Aorta (tissue), 5 donors: ENCODE measurements at places on chromosomes 12 and 14. TPM values are rescaled to one million over a fixed set of nuclear protein-coding genes. Genes with fewer than 3 reads are reported as not detected.

DNA sequence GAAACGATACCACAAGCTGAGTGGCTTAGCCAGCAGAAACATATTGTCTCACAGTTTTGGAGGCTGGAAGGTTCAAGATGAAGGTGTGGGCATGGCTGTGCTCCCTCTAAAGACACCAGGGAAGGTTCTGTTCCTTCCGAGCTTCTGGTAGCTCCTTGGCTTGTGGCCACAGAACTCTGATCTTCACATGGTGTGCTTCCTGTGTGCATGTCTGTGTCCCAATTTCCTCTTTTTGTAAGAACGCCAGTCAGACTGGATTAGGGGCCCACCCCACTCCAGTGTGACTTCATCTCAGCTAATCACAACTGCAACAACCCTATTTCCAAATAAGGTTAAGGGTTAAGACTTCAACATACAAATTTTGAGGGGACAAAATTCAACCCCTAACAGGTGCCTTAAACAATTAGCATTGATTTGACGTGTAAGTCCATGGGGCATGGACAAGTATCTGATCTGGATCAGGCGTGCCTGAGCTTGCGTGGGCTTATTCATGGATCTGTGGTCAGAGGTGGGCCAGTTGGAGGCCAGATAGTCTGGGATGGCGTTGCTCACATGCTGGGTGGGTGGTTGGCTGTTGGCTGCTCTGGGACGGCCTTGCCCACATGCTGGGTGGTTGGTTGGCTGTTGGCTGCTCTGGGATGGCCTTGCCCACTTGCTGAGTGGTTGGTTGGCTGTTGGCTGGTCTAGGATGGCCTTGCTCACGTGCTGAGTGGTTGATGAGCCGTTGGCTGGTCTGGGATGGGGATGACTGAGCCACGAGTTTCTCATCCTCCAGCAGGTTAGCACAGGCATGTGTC, 88.5 kb downstream of the LGMN start:
- DNase-seq = peak; percentile 83
- no peaks in the 10 kb centered on the region for H3K4me1 ChIP-seq
- no peaks in the 10 kb centered on the region for H3K27me3 ChIP-seq

DNA sequence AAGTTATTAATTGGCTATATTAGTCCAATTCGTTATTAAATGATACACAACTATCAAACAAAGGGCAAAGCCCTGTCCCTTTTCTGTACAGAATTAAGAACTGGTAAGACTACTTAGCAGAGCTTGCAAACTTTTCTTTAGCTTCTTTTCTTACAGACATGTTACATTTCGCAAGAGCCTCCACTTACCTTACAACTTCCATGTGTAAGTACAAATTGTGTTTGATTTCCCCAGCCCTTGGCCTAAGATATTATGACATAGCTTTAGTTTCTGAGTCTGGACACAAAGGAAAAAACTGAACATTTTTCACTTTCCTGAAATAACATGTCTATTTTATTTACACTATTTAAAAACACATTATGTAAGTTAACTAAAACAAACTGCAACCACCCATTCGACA, 1.7 kb downstream of the ATF7 start:
- H3K36me3 ChIP-seq = no peaks in the 10 kb centered on the region
- H3K4me3 ChIP-seq = peak overlapping the region; percentile 90
- DNase-seq = no peak

GRCh38 chr12:66288121-66288520, 14.2 kb upstream of the HELB start:
- no peak for DNase-seq
- H3K27ac ChIP-seq = no peak overlapping the region
- no peaks in the 10 kb centered on the region for H3K36me3 ChIP-seq
- no peaks in the 10 kb centered on the region for H3K27me3 ChIP-seq

- H3K27ac ChIP-seq = no peak overlapping the region
- H3K27me3 ChIP-seq = peaks cover 5% of the 10 kb centered on the region
- H3K4me1 ChIP-seq = no peaks in the 10 kb centered on the region
- peak; percentile 57 for DNase-seq
Observed at GRCh38 chr14:97458661-97459579, 661.7 kb downstream of the VRK1 start.

DNA sequence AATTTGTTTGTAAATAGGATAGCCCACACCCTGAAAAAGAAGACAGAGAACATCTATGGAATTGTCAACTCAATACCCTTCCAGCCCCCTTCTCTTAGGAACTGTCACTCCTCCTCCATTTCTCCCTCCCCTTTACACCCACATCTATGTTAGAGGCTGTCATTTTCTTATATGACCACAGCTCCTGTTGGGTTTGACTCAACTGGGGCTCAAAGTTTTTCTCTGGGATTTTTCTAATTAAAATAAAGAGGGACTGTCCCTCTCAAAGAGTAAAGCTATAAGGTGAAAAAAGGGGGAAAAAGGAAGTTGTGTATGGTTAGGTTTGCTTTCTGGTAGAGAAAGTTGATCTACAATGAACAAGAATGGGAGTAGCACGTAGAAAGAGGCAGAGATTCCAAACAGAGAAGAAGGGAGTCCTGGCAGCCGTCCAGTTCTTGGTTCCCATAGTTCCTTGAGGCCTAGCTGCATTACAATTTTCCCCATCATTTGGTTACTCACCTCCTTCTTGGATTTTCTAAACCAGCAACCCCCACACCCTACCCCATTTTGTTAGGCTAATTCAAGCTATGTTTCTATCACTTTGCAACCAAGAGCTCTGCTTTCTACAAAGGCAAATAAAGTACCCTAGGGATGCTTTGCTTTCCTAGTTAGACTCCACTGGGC, 44.3 kb upstream of the STK38L start:
- H3K4me3 ChIP-seq = no peak overlapping the region
- no peaks in the 10 kb centered on the region for H3K27me3 ChIP-seq
- DNase-seq = peak; percentile 72
- peak overlapping the region; percentile 58 for H3K27ac ChIP-seq

- no peak overlapping the region for H3K4me3 ChIP-seq
- H3K27ac ChIP-seq = no peak overlapping the region
- DNase-seq = no peak
- H3K27me3 ChIP-seq = no peaks in the 10 kb centered on the region
Observed at GRCh38 chr12:25985316-25986175, 27.1 kb downstream of the RASSF8 start.

GRCh38 chr14:39739796-39740195, 307.6 kb upstream of the FBXO33 start:
- H3K36me3 ChIP-seq = no peaks in the 10 kb centered on the region
- peak overlapping the region; percentile 16 for H3K27ac ChIP-seq
- no peaks in the 10 kb centered on the region for H3K27me3 ChIP-seq
- H3K4me3 ChIP-seq = no peak overlapping the region
- peaks cover 6% of the 10 kb centered on the region for H3K4me1 ChIP-seq
- DNase-seq = peak; percentile 77

GRCh38 chr12:105369014-105369413, 38.5 kb downstream of the C12orf75 start:
- no peak overlapping the region for H3K4me3 ChIP-seq
- H3K4me1 ChIP-seq = no peaks in the 10 kb centered on the region
- peaks cover 3% of the 10 kb centered on the region for H3K36me3 ChIP-seq
- H3K27me3 ChIP-seq = no peaks in the 10 kb centered on the region
- no peak overlapping the region for H3K27ac ChIP-seq
- DNase-seq = no peak

GRCh38 chr12:3551976-3552725, 61.1 kb downstream of the PRMT8 start:
- no peaks in the 10 kb centered on the region for H3K36me3 ChIP-seq
- no peaks in the 10 kb centered on the region for H3K27me3 ChIP-seq
- no peak overlapping the region for H3K27ac ChIP-seq
- no peaks in the 10 kb centered on the region for H3K4me1 ChIP-seq

GRCh38 chr12:34299802-34300193, 277.5 kb downstream of the ALG10 start:
- peak; percentile 51 for DNase-seq
- H3K36me3 ChIP-seq = no peaks in the 10 kb centered on the region
- no peak overlapping the region for H3K4me3 ChIP-seq
- no peaks in the 10 kb centered on the region for H3K27me3 ChIP-seq
- H3K4me1 ChIP-seq = no peaks in the 10 kb centered on the region
- H3K27ac ChIP-seq = no peak overlapping the region

DNA sequence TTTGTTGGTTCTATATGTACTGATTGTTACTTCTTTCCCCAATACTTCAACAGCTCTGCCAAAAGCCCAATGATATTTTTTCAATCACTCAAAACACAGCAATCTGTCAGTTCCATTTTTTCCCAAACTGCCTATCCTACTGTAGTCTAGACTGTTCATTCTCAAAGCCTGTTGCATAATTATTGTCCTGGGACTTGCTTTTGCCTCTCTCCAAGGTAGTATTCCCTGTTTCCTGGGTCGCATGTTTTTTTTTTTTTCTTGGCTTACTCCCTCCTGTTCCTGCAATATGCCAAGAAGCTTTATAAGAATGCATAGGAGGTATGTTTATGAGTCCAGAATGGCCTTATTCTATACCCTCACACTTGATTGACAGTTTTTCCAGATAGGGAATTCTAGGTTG, 19.9 kb upstream of the CCNT1 start:
- H3K36me3 ChIP-seq = no peaks in the 10 kb centered on the region
- H3K27ac ChIP-seq = no peak overlapping the region
- no peak overlapping the region for H3K4me3 ChIP-seq
- H3K4me1 ChIP-seq = no peaks in the 10 kb centered on the region
- no peaks in the 10 kb centered on the region for H3K27me3 ChIP-seq

- peak; percentile 62 for DNase-seq
- peak overlapping the region; percentile 68 for H3K27ac ChIP-seq
- no peak overlapping the region for H3K4me3 ChIP-seq
- no peaks in the 10 kb centered on the region for H3K36me3 ChIP-seq
Observed at GRCh38 chr12:124620606-124621295, 53.3 kb upstream of the NCOR2 start.

GRCh38 chr12:104793285-104793684, 164.8 kb downstream of the SLC41A2 start:
- DNase-seq = peak; percentile 67
- H3K27ac ChIP-seq = no peak overlapping the region
- H3K36me3 ChIP-seq = no peaks in the 10 kb centered on the region
- peaks cover 5% of the 10 kb centered on the region for H3K4me1 ChIP-seq
- no peak overlapping the region for H3K4me3 ChIP-seq

GRCh38 chr14:96246539-96246847, 9.5 kb upstream of the BDKRB1 start:
- no peak overlapping the region for H3K4me3 ChIP-seq
- no peaks in the 10 kb centered on the region for H3K4me1 ChIP-seq
- no peaks in the 10 kb centered on the region for H3K27me3 ChIP-seq

- no peak for DNase-seq
- H3K4me1 ChIP-seq = no peaks in the 10 kb centered on the region
- H3K4me3 ChIP-seq = no peak overlapping the region
- H3K27ac ChIP-seq = no peak overlapping the region
Observed at GRCh38 chr12:114852976-114853529, 169.1 kb upstream of the TBX3 start.

GRCh38 chr12:95643256-95643655, 92.0 kb upstream of the USP44 start:
- H3K27me3 ChIP-seq = no peaks in the 10 kb centered on the region
- H3K27ac ChIP-seq = no peak overlapping the region
- no peaks in the 10 kb centered on the region for H3K4me1 ChIP-seq
- DNase-seq = no peak
- no peak overlapping the region for H3K4me3 ChIP-seq

DNA sequence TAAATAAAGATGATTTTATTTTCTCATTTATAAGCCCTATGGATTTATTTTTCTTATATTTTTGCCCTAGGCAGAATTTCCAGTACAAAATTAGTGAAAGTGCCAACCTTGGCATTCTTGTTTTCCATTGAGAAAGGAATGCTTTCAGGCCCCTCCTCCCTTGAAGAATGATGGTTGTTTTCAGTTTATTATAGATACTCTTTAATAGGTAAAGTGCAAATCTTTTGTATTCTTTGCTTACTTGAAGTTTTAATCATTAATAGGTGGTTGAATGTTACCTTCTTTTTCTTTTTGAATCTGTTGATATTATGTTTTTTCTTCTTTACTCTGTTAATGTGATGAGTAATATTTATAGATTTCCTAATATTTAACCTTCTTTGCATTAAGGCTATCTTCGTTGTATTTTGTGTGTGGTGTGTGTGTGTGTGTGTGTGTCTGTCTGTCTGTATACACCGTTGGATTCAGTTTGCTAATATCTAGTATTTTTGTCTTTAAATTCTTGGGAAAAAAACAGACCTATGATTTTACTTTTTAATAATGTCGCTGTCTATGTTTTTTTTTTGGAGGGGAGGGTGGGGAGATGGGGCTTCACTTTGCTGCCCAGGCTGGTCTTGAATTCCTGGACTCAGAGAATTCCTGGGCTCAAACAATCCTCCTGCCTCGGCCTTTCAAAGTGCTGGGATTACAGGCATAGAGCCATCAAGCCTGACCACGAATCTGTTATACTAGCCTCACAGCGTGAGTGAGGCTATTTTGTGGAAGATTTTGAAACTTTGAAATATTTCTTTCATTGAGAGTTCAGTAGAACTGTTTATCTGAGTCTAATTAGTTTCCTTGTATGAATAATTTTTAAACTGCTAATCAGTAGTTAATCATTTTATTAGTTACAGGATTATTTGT, 13.5 kb downstream of the SRGAP1 start:
- no peaks in the 10 kb centered on the region for H3K27me3 ChIP-seq
- H3K36me3 ChIP-seq = no peaks in the 10 kb centered on the region
- H3K4me1 ChIP-seq = no peaks in the 10 kb centered on the region

DNA sequence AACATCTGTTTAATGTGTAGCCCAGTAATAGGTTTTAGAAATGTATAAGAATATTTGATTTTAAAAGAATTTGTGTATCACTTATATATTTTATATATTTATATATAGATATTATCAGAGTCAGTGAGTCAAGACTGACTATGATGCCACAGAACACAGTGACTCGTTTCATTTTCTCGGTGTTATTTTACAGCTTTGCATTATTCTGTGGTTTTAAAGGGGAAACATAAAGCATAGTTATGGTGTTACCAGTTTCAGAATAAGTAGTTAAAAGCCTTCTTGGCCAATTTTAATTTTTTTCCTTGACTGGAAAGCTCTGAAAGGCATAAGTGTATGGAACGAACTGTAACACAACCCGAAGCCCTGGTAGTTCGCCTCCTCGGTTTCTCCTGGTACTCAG, 91.0 kb downstream of the GRIP1 start:
- no peaks in the 10 kb centered on the region for H3K27me3 ChIP-seq
- H3K27ac ChIP-seq = no peak overlapping the region
- H3K36me3 ChIP-seq = no peaks in the 10 kb centered on the region
- H3K4me3 ChIP-seq = no peak overlapping the region

GRCh38 chr12:59646636-59647035, 50.8 kb downstream of the SLC16A7 start:
- H3K27me3 ChIP-seq = no peaks in the 10 kb centered on the region
- peaks cover 1% of the 10 kb centered on the region for H3K4me1 ChIP-seq
- DNase-seq = no peak
- no peak overlapping the region for H3K27ac ChIP-seq
- peaks cover 2% of the 10 kb centered on the region for H3K36me3 ChIP-seq

The SERPINA3 gene
- 200 TPM for total RNA-seq

The JPH4 gene
- total RNA-seq = 1.7 TPM

The CISTR gene
- not detected for total RNA-seq

The LDHB gene
- 260 TPM for total RNA-seq

The SERPINA4 gene
- not detected for total RNA-seq

The CCND2 gene
- total RNA-seq = 170 TPM

The CLEC4C gene
- not detected for total RNA-seq

The PLA2G1B gene
- 0.91 TPM for total RNA-seq

The SERPINA9 gene
- total RNA-seq = not detected
